ENCODE measurements at places on chromosomes 6 and 20.

DNA sequence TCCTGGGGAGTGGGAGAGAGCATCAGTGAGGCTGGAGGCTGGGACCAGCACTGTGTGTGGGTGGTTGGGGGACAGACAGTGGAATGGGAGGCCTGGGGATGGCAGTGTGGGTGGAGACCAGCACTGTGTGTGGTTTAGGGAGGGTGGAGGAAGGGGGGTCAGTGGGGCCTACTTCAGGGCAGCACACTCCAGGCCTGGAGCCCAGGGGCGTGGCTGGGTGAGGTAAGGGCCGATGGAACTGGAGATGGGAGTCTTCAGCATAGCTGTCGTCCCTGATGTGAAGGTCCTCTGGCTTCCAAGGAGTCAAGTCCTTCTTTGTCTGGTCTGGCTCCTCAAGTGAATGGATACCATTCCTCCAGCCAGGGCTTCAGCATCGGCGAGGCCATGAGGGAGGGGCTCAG is 18.6 kb downstream of the KCNK17 start:
- DNase-seq, result peak; percentile 25

GRCh38 chr6:1278061-1278720 is 33.7 kb upstream of the FOXQ1 start:
- no peak for DNase-seq

GRCh38 chr6:99236010-99236409 is 113.5 kb downstream of the FAXC start:
- DNase-seq, result no peak

DNA sequence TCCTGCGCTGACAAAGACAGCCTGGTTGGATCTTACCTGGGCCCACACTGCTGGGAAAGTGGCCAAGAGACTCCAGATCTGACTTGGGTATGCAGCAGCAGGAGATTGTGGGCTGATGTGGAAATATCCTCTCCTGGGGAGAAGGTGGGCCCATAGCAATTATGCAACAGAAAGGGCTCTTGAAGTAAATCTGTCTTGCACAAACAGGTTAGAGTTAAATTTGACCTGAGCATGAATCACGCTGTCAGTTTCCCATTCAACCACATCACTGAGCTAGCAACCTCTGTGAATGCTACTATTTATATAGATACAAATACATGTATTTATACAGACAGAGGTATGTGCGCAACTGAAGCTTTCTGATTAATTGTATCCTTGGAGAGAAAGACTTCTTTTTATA is 28.3 kb upstream of the PDYN start:
- DNase-seq, result no peak

GRCh38 chr20:8778387-8778786 is 290.5 kb upstream of the PLCB4 start:
- no peak for DNase-seq

GRCh38 chr6:118968416-118968815 is 33.5 kb upstream of the MCM9 start:
- peak; percentile 20 for DNase-seq

DNA sequence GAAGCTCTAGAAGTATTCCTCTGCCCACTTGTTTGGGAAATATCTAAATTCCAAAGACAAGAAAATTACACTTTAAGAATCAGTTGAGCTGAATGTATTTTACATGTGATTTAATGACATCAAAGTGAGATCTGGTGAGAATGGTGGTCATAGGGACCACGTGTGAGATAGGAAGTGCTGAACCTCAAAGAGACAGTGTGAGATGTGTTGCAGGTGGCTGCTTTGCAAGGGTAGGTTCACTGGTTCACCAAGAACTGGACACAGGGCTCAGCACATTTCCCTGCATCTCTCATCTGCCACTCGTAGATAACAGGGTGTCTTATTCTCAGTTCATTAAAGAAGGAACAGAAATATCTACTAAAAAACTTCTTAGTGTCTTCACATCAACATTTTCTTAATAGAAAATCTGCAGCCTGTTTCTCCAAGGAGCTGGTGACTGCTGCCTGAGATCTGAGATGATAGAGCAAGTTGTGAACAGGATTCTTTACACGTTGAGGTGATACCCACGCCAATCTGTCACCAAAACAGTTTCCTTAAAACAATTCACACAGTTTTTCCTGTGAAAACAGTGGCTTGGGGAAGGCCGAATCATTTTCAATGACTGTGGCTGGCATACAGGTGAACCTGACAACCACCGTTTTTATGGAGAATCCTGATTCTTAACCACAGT is 7.2 kb downstream of the CCR6 start:
- no peak for DNase-seq

DNA sequence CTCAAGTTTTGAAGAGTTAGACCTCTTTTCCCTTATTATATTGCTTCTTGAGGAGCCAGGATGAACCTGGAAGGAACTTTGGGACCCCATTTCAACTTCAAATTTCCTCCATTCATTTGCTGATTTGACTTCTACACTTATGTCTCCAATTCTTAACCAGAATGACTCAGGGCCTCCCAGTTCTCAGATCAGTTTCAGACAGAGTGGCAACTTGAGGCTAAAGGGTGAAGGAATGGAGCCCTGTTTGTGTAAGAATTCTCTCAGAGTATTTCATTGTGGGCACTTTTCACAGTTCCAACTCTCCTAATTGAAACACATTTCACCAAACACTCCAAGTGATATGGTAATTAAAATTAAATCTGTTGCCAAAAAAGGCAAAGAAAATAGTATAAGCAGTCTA is 109.0 kb upstream of the FLRT3 start:
- DNase-seq, result no peak

DNA sequence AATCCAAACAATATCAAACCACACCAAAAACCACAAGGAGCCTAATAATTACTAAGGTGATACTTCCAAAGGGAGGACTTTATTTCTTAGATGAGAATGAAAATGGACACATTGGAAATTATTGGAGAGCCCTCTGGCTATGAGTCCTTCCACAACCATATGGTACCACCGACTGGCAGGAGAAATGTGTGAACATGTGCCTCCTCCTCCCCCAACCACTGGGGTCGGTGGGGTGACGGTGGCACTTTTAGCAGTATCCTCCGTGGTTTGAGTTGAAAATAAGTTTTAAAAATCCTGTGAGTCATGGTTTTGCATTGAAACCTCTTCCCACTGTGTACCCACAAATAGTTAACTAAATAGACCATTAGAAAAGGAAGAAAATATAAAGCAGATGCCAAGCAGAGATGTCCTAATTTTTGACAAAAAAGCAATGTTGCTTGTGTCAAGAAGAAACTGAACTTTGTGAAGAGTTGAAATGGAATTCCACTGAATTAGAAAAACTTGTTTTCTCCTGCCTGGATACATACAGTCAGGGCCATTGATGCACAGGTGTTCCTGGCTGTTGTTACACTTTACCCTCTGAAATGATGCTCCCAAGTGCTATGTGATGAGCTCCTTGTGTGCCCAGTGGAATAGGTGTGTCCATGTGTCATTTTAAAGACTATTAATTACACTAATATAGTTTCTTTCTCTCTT is 3.2 kb downstream of the EDN1 start:
- DNase-seq, result no peak

- no peak for DNase-seq
Observed at GRCh38 chr6:150719831-150720230, 120.1 kb downstream of the PLEKHG1 start.

DNA sequence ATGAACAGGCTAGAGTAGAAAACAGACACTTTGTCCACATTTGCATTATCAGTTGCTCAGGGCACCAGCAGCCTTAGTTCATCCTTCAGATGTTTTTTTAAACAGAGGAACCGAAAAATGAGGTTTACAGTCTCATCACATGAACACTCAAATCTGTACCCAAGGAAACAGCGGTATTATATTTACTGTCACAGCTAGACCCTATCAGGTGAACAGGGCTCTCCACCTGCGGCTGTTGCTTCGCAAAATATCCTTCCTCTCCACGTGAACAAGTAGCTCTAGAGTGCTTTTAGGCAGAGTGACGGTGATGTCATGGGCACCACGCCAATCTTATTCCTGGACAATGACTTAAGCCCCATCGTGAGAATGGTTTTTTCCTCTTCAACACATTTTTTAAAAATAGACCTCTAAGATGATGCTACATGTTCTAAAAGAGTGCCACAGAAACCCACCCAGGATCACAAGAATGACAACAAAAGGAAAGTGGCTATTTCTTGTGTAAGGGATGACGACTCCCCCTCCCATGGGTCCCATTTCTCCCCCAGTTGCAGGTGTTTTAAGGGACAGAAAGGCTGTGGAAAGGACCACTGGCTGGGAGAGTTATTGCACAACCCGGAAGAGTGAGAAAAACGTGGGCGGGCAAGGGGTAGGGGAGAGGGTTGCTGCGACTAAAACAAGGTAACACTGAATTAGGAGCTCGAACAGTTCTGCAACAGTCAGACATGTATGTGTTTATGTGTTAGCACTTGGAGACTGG is 77.7 kb downstream of the EFHC1 start:
- DNase-seq, result peak; percentile 49

Data from M059J (cell line).